Stimulated activated CD8-positive, alpha-beta memory T cell treated with anti-CD3 and anti-CD28 coated beads, Interleukin-15, amount 100 ng/mL, for 4 hours (primary cell): ENCODE measurements at places on chromosomes 2 and 18.

DNA sequence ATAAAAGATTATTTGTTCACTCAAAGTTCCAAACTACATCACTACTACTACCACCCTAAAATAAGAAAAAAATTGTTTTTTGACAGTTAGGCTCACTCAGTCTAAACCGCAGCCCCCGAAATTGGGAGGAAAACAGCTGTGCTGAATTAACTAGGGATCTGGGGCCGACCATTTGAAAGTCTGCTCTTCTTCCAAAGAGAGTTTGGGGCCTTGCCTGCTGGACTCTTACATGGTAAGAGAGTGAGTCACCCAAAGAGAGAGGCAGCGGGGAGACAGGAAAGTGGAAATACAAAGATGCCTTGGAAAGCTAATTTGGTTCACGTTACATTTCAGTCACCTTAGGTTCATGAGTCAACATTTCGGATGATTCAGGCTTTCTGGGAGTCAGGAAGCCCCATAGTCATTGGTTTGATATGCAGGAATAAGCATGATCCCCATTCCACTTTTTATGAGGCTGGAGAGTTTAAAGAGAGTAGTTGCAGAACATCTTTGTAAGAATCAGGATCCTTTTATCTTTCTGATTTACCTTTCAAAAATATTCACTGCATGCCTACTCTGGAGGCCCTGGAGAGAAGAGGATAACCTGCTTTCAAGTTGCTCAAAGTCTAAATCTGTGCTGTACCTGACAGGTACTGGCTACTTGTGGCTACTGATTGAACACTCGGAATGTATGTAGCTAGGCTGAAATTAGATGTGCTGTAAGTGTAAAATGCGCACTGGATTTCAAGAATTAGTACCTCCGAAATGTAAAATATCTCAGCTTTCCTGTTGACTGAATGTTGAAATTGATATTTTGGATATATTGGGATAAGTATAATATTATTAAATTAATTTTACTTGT, 995 bp upstream of the RTN4 start:
- DNase-seq: no peak

GRCh38 chr2:42823744-42824453, 31.5 kb upstream of the HAAO start:
- DNase-seq: no peak

GRCh38 chr2:185472574-185472973, 266.0 kb upstream of the FSIP2 start:
- DNase-seq: no peak

GRCh38 chr2:239769554-239770245, 255.4 kb downstream of the NDUFA10 start:
- no peak for DNase-seq

GRCh38 chr18:12659904-12660605, 2.1 kb upstream of the SPIRE1 start:
- no peak for DNase-seq

GRCh38 chr2:159941729-159942128, 120.7 kb downstream of the PLA2R1 start:
- no peak for DNase-seq

DNA sequence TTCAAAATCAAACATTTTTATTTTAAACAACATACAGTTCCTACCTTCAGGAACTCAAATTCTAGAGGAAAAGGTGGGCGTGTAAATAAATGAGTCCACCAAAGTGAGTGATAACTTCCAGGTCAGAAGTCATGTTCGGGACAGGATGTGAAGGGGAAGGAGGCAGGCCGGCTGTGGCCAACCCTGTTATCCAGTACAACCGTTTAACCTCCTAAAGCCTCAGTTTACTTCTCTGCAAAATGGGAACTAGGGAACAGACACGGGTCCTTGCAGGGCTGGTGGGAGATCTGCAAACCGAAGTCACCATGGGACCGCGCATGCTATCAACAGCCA, 373 bp downstream of the EIPR1 start:
- no peak for DNase-seq

DNA sequence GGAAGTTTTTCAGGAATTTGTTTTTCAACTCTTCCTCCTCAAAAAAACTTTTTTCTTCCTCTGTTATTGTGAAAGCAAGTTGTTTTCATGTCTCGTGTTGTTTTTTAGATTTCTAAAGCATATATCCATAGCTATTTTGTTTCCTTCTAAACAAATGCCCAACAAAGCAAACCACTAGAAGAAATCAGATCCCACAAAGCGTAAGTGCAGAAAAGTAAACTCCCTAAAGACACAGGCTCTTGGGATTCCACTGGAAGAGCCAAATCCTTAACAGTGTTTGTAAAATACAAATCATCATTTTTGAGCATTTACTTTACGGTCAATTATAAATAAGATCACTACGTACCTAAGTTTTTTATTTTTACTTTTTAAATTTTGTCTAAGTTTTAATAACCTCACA, 21.7 kb upstream of the RIF1 start:
- DNase-seq: no peak

DNA sequence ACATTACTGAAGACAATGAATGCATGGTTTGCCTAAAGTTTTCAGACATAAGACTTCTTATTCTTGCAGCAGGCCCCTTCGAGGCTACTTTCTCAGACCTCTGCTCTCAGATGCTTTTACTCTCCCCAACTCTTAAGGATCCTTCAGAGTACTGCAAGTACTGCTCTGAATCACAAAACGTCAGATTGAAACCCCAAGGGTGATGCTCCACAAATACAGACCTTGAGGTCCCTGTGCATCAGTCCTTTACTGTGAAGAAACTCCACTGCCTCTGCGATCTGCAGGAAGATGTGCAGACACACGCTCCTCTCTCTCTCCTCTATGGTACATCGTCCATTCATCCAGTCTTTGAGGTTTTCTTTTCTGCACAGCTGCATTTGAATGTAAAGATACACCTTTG, 52.8 kb downstream of the EIF2AK3 start:
- no peak for DNase-seq

GRCh38 chr2:240775905-240776304, 44.1 kb downstream of the KIF1A start:
- DNase-seq: no peak
